Occipital lobe (tissue), 3 donors: ENCODE measurements at places on chromosomes 4 and X. TPM values are rescaled to one million over a fixed set of nuclear protein-coding genes. Genes with fewer than 3 reads are reported as not detected.

DNA sequence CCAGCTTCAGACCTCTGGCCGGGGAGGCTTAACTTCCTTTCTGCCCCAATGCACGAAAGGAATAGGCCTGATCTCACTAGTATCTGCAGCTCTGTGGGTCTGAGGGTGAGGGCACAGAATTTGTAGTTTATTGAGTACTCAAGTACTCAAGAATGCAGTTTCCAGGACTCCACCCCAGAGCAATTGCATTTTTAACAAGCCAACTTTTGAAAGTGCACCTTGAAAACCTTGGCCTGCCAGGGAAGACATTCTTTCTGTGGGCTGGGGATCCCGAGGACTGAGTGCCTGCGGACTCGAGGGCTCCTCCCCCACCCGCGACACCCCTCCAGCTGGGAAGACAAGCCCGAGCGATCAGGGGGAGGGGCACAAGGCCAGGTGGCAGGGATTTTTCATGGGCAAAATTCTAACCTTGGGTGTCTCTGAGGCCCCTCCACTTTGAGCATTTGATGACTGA, 22.4 kb downstream of the RS1 start:
- no peak for DNase-seq

GRCh38 chr4:1291996-1292702, 2.5 kb downstream of the MAEA start:
- DNase-seq, result no peak

DNA sequence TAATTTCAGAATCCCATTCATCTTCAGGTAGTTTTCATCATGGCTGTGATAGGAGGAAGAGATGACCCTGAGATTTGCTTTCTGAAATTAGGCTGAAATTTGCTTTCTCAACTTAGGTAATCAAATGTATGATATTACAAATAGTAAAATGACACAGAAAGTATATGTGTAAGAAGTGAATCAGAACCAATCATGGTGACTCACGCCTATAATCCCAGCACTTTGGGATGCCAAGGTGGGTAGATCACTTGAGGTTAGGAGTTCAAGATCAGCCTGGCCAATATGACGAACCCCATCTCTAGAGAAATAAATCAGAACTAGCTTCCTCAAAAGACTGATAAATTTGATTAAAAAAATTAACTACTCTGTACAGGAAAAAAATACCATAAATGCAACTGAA, 555.4 kb downstream of the STPG2 start:
- DNase-seq, result no peak

- DNase-seq, result no peak
Observed at GRCh38 chr4:164058776-164059445, 564.4 kb downstream of the TMA16 start.

DNA sequence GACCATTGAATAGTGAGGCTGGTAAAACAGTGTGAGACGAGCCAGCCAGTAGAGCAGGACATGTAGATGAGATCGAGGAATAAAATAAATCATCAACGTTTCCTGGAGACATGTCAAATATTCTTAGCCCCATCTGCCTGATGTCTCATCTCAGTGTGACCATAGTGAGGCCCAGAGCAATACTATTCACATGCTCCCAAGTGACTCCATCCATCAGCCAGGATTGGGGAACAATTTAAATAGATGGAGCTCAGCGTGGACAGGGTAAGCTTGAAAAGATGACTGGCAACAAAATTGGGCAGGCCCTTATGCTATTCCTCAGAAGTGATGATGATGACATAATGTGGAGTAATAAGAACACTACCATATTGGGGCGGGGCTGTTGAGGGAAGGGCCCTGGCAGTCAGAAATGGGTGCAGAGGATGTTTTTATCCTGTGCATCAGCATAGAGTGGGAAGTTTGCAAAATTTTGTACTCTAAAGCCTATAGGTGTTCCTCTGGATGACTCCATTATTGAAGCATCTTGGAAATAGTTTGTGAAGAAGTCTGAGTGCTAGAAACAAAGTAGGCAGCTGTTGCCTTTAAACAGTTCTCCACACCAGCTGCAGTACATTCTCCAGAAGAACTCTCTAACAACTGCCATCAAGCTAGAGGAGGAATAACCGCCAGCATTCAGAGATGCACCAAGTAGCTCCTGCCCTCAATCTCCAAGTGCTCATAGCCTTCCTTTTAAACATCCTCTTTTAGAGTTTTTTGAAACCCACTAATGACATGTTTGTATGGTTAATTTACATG, 333.0 kb downstream of the DCHS2 start:
- DNase-seq, result no peak

- no peak for DNase-seq
Observed at GRCh38 chr4:26342328-26343037, 21.7 kb downstream of the RBPJ start.

DNA sequence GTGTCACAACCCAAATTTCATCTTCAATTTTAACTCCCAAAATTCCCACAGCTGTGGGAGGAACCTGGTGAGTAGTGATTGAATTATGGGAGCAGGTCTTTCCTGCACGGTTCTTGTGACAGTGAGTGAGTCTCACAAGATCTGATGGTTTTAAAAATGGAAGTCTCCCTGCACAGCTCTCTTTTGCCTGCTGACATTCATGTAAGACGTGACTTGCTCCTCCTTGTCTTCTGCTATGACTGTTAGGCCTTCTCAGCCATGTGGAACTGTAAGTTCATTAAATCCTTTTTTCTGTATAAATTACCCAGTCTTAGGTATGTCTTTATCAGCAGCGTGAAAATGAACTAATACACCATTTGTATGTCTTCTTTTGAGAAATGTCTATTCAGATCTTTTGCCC, 13.0 kb upstream of the BLTP1 start:
- no peak for DNase-seq

- peak; percentile 34 for DNase-seq
Observed at GRCh38 chrX:107571296-107571998, 56.9 kb upstream of the PRPS1 start.

TSPAN7 gene
- total RNA-seq, result 47.1 TPM

FGG gene
- 3.1 TPM for total RNA-seq

DNA sequence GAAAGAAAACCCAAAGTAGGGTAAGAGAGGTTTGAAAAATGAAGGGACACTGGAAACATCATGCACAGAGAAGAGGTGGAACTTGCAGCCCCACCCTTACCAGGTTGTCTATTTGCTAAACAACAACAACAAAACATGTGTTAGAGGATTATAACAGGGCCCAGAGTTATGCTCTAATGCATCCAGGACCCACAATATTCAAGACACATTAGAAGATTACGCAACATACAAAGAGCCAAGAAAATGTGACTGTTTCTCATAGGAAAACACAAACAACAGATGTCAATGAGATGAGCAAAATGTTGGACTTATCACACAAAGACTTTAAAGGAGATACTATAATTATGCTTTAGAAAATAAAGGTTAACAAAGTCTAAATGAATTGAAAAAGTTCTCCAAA, 128.5 kb downstream of the LRBA start:
- no peak for DNase-seq

BGN gene
- total RNA-seq, result 1.9 TPM

LONRF3 gene
- 1.9 TPM for total RNA-seq

DNA sequence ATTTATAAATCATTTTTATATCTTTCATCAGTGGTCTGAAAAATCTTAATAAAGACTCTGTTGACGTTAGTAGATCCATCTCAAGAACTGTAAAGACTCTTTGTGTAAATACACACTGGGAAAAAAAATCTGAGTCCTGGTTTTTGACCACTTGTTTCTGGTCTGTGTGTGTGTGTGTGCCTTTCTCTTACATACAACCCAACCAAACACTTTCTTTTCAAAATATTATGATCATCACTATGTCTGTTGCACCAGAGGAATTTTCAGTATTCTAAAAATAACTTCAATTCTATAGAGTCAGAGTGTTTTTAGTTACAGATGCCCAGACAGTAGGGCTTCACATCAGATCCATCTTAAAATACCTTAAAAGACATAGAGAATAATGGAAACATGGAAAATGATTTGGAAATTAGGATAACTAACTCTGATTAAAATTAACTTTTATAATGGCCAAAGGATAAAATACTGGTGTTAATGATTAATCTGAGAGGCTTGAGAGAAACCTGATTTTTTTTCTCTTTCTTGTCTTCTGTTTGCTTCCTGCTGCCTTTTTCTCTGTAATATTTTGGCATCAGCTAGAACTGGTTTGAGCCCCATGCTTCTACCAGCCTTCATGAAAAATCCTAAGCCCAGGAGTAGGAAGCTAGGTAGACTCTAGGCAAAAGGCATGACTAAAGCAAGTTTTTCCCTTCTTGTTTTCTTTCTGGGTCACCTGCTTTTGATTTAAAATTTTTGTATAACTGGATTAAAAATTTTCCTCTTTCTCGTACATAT, 99.7 kb downstream of the ATXN3L start:
- no peak for DNase-seq

DNA sequence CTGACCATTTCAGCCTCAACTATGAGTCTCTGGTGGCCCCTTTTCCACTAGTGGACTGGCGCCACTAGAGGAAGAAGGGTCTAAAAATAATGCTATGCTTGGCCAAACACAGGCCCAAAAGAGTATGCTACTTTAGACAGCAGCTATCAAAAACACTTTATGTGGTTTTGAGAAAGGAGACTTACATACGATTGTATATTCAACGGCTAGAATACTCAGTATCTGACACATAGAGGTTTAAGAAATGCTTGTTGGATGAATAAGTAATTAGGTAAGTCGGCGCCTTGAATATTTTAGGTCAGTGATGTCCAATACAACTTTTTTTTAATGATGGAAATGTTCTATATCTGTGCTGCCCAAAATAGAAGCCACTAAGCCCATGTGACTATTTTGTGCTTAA, 25.7 kb upstream of the TMPRSS11A start:
- no peak for DNase-seq

CEP135 gene
- 42.0 TPM for total RNA-seq

- no peak for DNase-seq
Observed at GRCh38 chrX:132501606-132502005, 12.8 kb upstream of the MBNL3 start.

DNA sequence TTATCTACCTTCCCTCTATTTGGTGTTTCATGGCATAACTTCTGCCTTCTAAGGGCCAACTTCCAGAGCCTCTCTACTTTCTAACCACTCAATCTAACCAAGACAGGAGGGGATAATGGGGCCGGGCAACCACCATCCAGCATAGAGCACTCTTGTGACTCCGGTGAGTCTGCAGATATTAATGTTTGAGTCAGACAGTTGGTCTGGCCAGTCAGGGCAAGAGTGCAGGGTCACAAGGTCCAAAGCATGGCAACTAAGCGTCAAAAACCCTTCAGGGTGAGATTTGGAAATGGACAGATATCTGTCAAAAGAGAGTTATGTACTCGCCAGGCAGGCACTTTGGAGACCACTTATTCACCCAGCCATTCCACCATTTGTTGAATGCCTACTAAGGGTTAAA, 105.0 kb downstream of the PALLD start:
- no peak for DNase-seq

- no peak for DNase-seq
Observed at GRCh38 chrX:15567886-15568616, 32.7 kb downstream of the ACE2 start.

GRCh38 chr4:1023075-1023640, 11.7 kb downstream of the FGFRL1 start:
- DNase-seq, result no peak

DNA sequence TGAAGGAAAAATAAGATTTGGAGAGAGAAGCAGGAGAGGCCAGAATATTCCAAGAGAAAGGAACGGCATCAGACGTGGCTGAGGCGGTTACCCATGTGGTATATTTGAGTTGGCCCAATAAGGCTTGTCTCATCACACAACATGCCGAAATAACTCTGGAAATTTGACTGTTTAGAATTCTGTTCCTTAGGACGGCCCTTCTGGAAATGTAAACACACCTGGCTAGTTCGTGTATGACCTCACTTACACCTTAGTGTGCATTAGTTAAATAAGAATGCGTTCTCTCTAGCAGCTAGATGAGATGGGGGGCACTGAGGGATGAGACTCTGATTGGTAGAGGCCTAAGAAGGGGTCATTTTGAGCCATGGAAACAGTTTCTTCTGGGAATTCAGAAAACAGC, 33.2 kb upstream of the PLAC1 start:
- DNase-seq, result no peak

- DNase-seq, result no peak
Observed at GRCh38 chr4:4477796-4478195, 64.1 kb downstream of the STX18 start.

DNA sequence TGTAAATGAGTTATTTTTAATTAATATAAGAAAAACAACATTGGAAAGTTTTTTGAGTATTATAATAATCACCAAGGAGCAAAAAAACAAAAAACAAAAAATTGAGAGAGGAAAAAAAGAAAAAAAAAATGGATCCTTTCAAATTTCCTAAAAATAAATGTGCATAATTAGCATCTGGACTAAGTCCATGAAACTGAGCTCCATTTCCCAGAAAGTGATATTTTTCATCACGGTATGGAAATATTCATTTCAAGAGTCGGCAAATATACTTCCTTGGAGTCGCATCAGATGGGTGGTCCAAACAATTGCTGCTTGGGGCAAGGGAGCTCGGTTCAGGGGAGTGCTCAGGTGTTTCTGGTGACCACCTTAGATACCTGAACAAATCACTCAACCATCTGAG, 305.1 kb downstream of the LDB2 start:
- DNase-seq, result no peak

DNA sequence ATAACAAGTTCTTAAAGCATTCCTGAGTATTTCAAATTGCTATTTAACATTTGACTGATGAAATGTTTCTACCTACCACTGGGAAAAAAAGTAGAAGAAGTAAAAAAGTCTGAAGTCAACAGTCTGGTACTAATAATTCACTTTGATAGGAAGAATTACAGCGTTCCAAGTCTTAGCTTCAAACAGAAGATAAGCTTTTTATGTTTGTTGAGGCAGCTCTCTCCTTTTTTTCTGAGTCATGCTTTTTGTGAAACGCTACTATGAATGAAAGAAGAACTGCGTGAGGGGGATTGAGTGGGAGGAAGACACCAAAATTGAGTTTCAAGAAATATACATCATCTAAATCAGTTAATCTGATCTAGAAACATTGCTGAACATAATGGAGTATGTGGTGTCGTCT, 13.0 kb upstream of the KDR start:
- DNase-seq, result no peak

PCDH18 gene
- 26.0 TPM for total RNA-seq

GNPDA2 gene
- 51.3 TPM for total RNA-seq

DNA sequence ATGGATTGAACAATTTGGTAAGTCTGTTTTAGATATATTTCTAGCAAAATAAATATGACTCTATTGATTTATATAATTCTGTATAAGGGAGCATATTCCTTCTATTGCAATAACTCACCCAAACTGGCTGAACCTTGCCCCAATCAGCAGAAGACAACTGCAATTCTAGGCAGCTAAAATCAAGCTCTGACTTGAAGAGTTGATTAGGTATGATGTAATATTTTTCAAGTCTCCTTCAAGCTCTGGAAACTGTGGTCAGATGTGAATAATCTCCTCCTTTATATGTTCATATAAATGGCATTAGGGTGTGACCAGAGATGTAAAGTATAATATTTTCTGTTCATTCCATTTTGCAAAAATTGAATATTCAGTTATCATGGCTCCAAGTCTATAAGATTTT, 8.2 kb downstream of the RASSF6 start:
- DNase-seq, result no peak
